ENCODE measurements at places on chromosomes 1 and 21. TPM values are rescaled to one million over a fixed set of nuclear protein-coding genes. Genes with fewer than 3 reads are reported as not detected.

DNA sequence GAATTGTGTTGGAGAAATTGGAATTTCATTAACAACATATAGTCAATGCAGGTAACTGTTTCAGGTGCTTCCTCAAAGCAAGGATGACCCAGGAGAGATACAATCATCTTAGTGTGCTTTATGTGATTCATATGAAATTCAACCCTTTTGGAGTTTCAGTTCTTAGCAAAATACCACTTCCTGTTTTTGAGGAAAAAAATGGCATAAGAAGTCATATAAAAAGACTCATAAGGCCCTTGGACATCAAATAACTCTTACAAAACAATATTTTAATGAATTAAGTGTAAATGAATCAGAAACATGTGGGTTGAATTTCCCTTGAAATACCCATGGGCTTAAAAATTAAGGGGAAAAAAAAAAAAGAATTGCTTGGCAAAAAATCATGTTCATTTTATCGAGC is 926.6 kb downstream of the LTN1 start:
- no peaks in the 10 kb centered on the region for H3K27me3 ChIP-seq
- no peak overlapping the region for H3K27ac ChIP-seq
- DNase-seq = no peak

GRCh38 chr1:112395256-112395820 is 676 bp upstream of the CTTNBP2NL start:
- peaks cover 33% of the 10 kb centered on the region for H3K4me1 ChIP-seq
- DNase-seq = no peak
- no peaks in the 10 kb centered on the region for H3K27me3 ChIP-seq
- H3K27ac ChIP-seq = peak overlapping the region; percentile 98

GRCh38 chr1:53140451-53140850 is 2.0 kb downstream of the SLC1A7 start:
- peaks cover 5% of the 10 kb centered on the region for H3K4me1 ChIP-seq
- H3K4me3 ChIP-seq = no peak overlapping the region
- peaks cover 4% of the 10 kb centered on the region for H3K36me3 ChIP-seq
- H3K27me3 ChIP-seq = peaks cover 62% of the 10 kb centered on the region
- no peak overlapping the region for H3K27ac ChIP-seq
- no peak for DNase-seq

DNA sequence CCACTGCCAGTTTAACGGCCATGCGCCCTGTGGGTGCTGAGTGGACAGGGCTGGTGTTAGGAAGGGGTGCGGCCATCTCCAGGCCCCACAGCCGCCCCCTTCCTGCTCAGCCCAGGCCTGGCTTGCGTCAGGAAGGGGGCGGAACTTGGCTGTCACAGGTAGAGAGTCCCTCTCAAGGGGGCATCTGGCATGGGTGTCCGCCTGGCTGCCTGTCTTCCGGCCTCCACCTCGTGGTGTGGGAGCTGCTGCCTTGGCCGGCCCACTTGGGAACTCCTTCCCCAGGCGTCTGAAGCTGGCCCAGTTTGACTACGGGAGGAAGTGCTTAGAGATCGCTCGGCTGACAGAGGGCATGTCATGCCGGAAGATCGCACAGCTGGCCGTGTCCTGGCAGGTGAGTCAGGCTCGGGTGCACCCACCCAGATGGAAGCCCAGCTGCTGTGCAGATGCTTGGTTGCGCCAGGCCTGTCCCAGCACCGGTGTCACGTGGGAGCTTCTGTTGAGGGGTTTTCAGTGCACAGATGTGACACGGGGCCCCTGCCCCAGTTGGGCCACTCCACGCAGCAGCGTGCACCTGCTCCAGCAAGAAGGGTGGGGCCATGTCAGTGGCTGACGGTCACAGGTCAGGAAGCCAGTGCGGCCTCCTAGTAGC is 9.1 kb upstream of the ATAD3B start:
- no peaks in the 10 kb centered on the region for H3K36me3 ChIP-seq
- peaks cover 2% of the 10 kb centered on the region for H3K27me3 ChIP-seq
- H3K27ac ChIP-seq = no peak overlapping the region

The LHX4 gene
- total RNA-seq = 0.62 TPM

GRCh38 chr1:160161965-160162705 is 10.7 kb downstream of the ATP1A4 start:
- no peaks in the 10 kb centered on the region for H3K36me3 ChIP-seq
- H3K4me1 ChIP-seq = no peaks in the 10 kb centered on the region
- H3K27me3 ChIP-seq = peaks cover 6% of the 10 kb centered on the region
- H3K4me3 ChIP-seq = no peak overlapping the region
- DNase-seq = no peak

The DDAH1 gene
- 33.4 TPM for total RNA-seq
